Fibroblast of skin of abdomen (primary cell): ENCODE measurements at places on chromosomes 11 and 22.

DNA sequence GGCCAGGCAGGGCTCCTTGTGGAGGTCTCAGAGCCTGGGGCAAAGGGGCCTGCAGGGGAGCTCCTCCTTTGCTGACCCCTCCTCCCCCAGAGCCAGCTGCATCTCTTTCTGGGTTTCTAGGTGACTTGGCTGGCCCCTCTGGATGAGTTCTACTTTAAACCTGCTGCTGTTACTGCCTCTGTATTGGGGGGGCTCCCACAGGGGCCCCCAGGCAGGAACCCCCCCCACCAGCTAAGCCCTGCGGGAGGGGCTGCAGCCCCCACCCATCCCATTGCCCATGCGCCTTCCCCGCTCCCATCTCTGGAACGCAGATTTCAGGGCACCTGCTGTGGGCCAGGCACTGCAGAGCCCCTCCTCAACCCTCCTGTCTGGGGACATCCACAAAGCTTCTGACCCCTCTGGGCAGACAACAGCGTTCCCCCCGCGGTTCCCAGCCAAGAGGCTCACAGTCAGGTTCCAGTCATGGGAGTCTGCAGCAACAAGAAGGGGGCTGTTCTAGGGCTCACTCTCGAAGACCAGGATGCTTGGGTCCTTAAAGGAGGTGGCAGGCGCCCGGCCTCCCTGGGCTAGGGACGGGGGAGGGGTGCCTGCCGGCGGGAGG lies 815 bp upstream of the PLCB3 start:
- DNase-seq, result no peak

DNA sequence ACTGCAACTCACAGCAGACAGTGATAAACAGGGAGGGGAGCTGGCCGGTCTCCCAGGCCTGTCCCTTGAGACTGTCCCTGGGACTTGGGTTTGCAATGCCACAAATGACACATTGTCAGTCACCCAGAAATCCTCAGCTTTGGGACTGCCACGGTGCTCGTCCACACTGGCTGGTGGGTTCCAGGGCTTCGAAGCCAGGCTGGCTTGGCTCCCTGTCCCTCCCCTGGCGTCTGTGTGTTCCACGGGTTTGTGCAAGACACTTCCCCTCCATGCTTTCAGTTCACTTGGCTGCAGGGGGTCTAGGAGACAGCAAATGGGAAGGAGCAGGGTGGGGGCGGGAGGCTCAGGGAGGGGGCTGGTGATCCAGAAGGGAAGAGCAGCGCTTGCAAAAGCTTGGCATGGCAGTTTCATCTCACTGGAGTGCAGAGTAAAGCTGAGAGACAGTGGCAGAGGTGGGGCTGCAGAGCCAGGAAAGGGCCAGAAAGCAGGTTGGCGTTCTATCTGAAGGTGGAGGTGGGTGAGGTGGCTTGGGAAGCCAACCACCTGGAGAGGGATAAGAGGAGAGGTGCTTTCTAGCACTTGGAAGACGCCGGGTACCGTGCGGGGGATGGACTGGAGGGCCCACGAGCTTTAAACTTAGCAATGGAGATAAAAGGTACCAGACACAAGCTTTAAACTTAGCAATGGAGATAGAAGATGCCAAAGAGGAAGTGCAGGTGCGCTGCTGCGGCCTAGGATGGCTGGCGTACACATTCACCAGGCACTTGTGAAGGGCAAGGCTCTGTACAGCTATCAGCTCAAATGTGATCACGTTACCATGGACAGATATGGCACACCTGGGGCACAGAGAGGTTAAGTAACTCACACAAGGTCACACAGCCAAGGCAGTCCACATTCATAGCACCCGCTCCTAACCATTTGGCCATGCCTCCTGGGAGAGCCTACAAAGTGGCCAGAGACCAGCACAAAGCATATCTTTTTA lies 86.4 kb upstream of the SHISAL1 start:
- no peak for DNase-seq

DNA sequence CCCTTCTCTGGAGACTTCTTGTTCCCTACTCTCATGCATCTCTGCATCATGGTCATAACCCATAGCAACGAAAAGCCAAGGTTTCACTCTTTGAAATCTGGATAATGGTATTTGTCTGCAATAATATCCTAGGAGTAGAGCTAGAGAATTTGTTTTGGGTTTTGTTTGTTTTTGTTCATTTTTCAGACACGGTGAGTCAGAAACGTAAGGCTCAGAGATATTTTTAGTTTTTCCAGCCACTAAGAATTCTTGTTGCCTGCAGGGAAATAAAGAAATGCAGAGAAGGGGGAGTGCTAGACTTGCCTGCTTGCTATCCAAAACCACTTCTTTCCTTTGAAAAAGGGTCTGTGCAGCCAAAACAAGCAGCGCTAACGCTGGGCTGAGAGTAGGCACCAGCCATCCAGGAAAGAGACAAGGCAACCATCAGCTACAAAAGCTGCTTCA lies 26.0 kb downstream of the POU2AF3 start:
- DNase-seq, result no peak

GRCh38 chr22:17912945-17913721 lies 111.2 kb downstream of the MICAL3 start:
- no peak for DNase-seq

GRCh38 chr22:30386608-30386959 lies 627 bp downstream of the RNF215 start:
- no peak for DNase-seq

DNA sequence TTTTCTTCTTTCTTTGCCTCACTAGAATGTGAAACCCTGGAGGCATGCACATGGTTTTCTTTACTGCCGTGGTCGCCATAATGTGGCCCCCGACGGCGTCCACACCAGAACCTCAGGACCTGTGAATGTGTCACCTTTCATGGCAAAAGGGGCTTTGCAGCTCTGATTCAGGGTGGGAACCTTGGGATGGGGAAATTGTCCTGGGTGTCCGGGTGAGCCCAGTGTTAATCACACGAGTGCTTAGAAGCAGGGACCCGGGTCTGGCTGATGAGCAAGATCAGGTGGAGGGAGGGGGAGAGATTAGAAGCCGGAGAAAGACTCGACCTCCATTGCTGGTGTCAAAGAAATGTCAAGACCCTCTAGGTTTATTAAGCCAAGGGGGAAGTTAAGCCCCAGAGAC lies 74.7 kb upstream of the SHISAL1 start:
- no peak for DNase-seq

- DNase-seq, result no peak
Observed at GRCh38 chr11:1242289-1242688, 19.4 kb downstream of the MUC5B start.

DNA sequence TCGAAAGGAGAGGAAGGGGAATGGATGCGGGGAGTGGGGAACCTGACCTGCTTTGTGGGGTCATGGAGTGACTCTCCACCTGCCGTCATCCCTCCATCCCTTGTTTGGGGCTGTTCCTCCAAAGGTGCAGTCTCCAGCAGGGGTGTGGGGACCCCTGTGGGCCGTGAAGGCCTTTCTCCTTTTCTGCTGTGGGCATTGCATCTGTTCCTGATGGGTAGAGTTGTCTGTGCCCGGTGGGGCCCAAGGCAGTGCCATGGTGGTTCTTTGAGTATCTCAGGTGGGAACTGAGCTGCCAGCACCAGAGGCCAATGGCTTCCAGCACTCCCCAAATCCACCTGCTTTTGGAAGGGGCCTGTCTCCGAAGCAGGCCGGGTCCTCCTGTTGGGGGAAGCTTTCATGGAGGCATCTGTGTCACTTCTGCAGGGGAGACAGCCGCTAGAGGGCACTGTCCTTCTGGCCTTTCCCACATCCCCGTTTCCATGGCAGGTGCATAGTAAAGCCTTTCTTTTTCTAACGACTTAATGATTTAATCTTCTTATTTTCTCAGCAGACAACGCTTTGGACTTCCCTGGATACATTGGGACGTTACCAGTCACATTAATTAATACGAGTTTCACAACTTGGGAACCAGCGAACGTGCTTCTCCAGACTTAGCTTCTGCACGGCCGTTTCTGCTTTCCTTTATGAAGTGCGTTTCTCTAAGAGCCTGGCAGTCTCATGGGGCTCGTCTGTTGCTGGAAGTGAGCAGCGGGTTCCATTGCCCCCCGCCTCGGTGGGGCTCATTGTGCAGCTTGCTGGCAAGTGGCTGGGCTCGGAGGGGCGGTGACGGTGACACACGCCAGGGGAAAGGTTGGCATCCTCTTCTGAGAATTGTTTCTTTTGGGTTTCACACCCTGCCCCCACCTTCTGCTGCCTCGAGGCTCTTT lies 57.1 kb downstream of the PARVB start:
- DNase-seq, result peak; percentile 59

- peak; percentile 98 for DNase-seq
Observed at GRCh38 chr11:33690290-33691065, 10.1 kb downstream of the C11orf91 start.

DNA sequence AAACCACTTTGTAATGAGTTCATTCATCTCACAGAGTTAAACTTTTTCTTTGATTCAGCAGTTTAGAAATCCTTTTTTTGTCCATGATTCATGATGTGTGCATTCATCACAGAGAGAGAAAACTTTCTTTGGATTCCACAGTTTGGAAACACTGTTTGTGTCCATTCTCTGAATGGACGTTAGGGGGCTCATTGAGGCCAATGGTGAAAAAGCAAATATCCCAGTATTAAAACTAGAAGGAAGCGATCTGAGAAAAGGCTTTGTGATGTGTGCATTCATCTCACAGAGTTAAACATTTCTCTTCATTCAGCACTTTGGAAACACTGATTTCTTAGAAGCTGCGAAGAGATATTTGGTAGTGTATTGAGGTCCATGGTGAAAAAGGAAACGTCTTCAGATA lies 155.6 kb upstream of the TRIM48 start:
- DNase-seq, result no peak

DNA sequence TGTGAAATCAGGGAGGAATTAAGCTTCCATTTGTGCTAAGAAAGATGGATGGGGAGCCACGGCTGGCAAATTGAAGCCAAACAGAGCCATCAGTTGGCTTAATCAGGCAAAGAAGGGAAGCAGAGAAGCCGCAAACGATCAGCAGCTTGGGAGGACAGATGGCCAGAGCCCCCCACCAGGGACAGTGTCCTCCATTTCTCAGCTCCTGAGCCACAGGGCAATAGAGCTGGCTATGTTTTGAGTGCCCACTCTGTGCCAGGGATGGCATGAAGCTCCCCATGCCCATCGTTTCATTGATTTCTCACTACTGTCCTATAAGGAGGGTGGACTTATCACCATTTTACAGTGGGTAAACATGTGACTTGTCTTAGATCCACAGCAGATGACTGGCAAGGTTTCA lies 126.3 kb upstream of the ASPHD2 start:
- DNase-seq, result no peak

DNA sequence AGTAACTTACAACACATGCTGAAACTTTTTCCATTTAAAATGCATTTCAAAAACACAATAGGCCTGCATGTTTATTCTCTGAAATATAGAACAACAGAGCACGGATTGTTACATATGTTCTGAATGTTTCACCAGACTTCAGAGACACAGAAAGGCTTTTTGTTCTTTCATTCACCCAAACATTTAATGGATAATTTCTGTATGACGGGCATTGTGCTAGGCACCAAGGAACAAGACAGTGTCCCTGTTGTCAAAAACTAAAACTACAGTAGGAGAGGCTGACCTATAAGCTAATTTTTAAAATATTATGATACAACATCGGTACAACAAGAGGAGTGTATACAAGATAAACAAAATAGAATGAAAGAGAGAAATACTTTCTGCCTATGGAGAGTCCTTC lies 81.9 kb upstream of the TEAD1 start:
- DNase-seq, result no peak

- no peak for DNase-seq
Observed at GRCh38 chr11:117696540-117696939, 100.5 kb downstream of the DSCAML1 start.

DNA sequence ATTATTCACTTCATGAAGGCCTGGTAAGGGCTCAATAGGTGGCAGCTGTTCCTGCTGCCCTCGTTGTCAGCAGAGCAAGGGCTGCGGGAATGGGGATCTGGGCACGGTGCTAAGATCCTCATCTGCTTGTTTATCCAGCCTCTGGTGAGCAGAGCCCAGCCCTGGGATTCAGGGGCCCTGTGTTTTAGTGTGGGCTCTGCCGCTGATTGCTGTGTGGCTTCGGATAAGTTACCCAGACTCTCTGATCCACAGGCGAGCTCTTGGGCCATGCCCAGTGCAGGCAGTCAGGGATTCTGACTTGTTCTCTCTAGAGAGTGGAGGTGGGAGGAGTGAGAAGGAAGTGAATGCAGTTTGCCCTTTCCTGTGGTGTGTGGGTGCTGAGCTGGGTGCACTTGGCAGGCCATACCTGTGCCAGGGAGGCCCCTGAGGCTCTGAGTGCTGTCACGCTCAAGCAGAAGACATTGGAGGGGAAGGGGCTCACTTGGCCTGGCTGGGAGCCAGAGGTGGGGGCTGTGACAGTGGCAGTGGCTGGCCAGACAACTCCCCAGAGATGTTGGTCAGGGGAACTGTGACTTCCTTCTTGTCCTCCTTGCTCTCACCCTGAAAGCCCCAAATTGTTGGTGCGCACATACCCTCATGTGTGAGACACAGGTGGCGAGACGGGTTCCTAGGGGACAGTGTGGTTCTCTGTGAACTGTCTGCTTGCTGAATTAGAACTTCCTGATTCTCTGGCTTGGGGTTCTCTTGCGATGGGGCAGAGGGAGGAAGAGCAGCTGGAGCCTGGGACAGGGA lies 43.7 kb downstream of the CD82 start:
- no peak for DNase-seq

DNA sequence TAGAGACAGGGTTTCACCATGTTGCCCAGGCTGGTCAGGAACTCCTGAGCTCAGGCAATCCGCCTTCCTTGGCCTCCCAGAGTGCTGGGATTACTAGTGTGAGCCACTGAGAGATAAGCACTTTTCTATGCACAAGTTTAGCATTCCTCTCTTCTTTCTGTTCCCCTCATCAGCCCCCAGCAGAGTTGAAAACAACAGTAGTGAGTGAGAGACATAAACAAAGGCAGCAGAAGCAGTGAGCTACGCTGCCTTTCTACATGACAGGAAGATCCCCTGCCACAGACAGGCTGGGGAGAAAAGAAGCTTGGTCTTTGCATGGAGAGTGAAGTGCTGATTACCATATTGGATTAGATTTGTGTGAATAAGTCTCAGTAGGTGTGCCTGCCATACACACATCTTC lies 392.0 kb upstream of the KIRREL3 start:
- no peak for DNase-seq

DNA sequence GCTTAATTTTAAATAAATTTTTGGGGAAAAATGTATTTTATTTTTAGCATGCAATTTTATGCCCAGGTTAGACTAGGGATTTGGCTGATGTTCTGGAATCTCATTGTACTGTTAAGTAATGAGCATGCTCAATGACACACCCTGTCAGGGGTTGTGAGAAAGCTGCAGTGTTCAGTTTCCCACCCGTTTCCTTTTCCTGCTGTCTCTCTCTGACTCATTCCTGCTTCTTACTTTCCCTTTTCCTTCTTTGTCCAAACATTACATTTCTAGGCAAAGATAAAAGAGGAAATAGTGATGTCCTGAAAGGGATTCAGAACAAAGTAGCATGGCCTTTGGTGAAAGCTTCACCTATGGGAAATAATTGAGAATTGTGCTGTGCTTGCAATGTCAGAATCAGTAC lies 22.7 kb downstream of the OOSP3 start:
- DNase-seq, result no peak

- no peak for DNase-seq
Observed at GRCh38 chr11:69707176-69707575, 3.4 kb upstream of the FGF19 start.

GRCh38 chr11:8640267-8640906 lies 42.1 kb downstream of the TRIM66 start:
- no peak for DNase-seq
